ENCODE measurements at places on chromosomes 1 and 21.

DNA sequence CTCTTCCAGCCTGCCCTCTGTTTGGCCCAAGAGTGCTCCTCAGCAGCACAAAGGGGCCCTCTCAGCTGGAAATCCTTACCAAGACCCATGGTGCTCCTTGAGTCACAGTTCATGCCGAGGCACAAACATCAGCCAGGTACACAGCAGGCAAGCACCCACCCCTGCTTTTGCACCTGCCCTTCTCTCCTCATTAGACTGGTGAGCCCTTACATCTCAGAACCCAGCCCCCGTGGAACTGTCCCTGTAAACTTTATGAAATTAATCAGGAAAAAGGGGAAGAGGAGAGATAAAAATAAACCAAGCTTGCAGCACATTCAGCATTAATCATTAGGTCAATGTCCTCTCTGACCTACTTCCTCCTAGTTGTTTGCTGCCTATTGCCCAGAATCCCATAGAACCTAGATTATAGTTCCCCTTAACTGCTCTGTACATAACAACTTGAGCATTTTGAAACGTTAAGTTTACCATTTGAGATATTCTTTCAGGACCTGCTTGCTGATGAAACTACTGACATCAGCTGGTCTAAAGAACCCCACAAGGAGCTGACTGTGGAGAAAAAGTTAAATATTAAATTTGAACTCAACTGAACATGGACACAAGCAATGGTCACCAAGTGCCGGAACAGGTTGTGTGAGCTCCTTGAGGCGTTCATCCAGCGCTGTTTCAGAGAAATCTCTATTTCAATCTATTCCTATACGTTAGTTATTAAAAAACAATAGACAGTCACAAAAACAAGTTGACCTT lies 738.4 kb downstream of the MATN1 start:
- DNase-seq, result no peak

- no peak for DNase-seq
These were observed 6.3 kb downstream of the FGR start for GRCh38 chr1:27628712-27629111.

GRCh38 chr1:170200161-170200560 lies 54.4 kb downstream of the NTMT2 start:
- DNase-seq, result no peak

DNA sequence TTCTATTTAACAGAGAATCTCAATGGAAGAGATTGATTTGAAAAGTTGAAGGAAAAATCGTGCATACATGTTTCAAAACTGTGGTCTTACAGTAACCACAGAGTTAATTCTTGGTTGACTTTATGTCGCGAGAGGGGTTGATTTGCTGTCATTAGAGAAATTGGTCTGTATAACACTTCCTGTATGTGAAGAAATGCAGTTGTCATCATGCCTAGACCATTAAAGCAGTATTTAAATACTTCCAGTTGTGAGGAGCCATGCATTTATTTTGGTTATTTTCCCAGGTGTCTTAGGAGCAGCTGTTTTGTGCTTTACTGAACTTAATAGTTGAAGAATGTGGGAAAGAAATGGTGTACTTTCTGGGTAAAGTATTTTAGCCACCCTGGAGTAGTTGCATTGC lies 76.2 kb downstream of the NFIA start:
- no peak for DNase-seq

DNA sequence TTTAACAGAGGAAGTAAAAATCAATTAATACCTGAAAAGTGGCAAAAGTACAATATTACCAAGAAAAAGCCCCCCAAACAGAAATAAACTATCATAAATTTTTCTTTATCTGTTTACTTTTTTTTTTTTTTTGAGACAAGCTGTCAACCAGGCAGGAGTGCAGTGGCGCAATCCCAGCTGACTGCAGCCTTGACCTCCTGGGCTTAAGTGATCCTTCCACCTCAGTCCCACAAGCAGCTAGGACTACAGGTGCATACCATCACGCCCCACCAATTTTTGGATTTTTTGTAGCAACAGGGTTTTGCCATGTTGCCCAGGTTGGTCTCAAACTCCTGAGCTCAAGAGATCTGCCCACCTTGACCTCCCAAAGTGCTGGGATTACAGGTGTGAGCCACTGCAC lies 8.0 kb downstream of the TFB2M start:
- DNase-seq, result no peak
